ENCODE measurements at places on chromosomes 11 and 22.

GRCh38 chr22:22074634-22075381 is 92.2 kb upstream of the TOP3B start:
- DNase-seq = no peak

DNA sequence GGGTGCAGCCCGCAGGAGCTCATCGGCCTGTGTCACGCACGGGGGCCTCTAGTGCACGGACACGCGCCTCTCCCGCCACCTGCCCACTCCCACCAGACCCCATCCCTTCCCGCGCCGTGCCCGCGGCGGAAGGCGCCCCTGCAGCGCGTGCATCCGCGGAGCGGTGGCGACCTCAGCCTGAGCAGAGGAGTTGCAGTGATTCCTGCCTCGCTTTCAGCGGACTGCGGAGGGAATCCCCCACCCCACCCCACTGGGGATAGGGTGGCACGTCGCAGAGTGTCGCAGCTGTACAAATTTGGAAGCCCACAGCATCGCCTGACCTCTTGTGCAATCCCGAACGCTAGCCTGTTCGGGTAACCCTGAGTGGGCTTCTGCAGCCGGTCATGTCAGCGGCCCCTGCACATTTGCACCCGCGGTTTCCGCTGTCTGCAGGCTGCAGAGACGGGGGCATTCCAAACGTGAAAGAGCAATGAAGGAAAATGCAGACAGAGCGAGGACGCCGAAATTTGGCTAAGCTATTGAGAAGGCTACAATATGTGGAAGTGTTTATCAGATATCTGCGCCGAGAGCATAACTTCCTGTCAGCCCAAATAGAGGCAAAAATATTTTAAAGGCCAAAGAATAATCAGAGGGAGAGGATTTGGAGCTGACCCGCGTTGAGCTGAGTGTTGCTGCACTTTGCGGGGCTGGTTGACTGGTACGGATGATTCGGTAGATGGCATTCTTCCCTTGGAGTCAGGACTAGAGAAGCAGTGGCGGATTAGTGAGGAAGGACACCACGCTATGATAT is 617 bp upstream of the ARHGAP20 start:
- DNase-seq = no peak

- no peak for DNase-seq
These were observed 41.4 kb downstream of the NAT10 start for GRCh38 chr11:34146866-34147265.

GRCh38 chr11:17538054-17538453 is 6.2 kb downstream of the USH1C start:
- DNase-seq = no peak

GRCh38 chr11:27013781-27014361 is 20.0 kb downstream of the FIBIN start:
- DNase-seq = peak; percentile 52

- DNase-seq = no peak
These were observed 2.2 kb downstream of the RFPL2 start for GRCh38 chr22:32202539-32203180.

DNA sequence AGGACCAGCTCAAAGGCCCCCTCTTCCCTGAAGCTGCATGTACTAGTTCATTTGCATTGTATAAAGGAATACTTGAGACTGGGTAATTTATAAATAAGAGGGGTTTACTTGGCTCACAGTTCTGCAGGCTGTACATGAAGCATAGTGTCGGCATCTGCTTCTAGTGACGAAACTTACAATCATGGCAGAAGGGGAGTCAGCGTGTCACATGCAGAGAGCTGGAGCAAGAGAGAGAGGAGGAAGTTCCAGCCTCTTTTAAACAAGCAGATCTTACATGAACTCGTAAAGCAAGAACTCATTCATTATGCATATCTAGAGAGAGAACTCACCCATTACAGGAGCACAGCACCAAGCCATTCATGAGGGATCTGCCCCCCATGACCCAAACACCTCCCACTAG is 7.1 kb upstream of the HMGXB4 start:
- no peak for DNase-seq

DNA sequence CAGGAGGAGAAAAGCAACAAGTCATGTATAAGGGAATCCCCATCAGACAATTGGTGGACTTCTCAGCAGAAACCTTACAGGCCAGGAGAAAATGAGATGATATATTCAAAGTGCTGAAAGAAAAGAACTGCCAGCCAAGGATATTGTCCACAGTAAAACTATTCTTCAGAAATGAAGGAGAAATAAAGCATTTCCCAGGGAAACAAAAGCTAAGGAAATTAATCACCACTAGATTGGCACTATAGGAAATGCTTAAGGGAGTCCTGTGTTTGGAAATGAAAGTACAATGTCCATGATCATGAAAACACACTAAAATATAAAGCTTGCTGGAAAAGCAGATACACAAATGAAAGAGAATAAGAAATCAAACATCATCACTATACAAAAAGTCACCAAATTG is 282.0 kb downstream of the BLID start:
- no peak for DNase-seq
